ENCODE measurements at places on chromosomes 1 and 21.

DNA sequence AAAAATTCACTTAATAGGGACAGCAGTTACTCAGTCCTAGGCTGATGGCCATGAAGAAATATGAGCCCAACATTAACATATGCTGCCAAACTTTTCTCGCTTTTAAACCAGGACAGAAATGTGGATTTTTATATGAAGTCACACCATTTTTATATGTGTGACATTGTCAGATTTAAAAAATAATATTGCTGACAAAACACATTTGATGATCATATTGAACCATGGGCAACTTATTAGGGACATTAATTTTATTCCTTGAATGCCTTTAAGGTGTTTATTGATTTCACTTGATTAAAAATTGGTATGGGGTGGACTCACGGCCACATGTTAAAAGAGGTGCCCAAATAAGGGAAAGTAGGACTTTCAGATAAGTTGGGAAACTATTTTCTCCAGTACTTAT lies 58.6 kb downstream of the RPRD2 start:
- DNase-seq, result no peak

DNA sequence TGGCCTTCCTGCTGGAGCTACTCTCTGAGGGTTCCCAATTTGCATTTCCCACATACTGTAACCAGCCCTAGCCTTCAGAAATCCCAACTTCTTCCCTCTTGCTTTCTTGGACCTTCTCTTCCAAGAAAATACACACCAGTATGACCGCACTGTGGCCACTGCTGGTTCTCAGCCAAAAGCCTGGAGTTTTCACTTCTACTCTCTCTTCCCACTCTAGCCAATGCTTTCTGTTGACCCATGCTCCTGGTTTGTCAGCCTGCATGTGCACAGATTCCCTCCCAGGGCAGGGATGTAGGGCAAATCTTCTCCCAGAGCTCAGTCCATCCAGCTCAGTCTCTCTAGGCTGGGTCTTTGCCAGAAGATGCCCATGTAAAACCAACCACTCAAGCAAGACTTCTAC lies 664 bp downstream of the SLAMF1 start:
- DNase-seq, result no peak

GRCh38 chr1:3258386-3259003 lies 189.5 kb downstream of the PRDM16 start:
- no peak for DNase-seq

DNA sequence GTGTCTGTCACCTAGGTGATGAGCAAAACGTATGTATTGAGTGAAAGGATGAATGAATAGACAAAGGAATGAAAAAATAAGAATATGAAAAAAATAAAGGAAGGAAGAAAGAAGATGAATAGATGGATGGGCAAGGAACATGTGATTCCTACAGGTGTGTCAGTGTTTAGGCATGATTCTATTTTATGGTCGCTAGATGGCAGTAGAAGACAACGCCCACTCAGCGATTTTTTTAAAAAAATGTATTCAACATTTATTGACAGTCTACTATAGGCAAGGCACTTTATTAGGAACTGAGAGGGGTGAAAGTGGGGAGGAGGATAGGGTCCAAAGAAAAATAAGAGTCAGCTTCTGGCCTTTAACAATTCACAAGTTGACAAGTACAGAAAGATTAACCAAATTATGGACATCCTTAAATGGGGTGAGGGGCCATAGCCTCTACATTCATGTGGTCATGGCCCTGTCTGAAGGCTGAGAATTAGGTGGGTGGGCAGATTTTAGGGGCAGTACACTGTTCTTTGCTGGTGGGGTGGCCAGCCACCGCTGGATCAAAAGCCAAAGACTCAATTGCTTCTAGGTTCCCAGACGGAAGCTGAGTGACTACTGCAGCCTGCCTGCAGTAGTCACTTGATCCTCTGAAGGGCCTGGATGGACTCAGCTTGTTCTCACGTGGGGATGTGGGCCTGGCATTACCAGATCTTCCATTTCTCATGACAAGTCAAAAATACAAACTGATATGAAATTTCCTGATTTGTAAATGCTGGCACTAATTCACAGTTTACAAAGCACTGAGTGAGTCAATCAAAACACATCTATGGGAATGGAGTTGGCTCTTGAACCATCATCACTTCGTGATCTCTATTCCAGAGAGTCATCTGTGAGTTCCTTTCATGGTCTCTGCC lies 83.9 kb downstream of the FASLG start:
- DNase-seq, result no peak

DNA sequence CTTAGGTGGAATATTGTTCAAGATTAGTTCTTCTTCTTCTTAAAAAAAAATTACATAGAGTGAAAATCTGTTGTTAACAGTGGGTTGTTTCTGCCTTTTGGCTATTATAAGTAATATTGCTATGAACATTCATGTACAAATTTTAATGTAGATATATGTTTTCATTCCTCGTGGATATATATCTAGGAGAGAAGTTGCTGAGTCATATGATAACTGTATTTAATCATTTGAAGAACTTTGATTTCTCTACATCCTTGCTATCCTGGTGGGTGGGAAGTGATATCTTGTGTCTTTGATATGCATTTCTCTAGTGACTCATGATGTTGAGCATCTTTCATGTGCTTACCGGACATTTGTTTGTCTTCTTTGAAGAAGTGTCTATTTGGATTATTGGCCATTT lies 29.9 kb downstream of the MAST2 start:
- no peak for DNase-seq

- no peak for DNase-seq
Measured at GRCh38 chr1:234541286-234541975, 62.5 kb upstream of the TARBP1 start.

DNA sequence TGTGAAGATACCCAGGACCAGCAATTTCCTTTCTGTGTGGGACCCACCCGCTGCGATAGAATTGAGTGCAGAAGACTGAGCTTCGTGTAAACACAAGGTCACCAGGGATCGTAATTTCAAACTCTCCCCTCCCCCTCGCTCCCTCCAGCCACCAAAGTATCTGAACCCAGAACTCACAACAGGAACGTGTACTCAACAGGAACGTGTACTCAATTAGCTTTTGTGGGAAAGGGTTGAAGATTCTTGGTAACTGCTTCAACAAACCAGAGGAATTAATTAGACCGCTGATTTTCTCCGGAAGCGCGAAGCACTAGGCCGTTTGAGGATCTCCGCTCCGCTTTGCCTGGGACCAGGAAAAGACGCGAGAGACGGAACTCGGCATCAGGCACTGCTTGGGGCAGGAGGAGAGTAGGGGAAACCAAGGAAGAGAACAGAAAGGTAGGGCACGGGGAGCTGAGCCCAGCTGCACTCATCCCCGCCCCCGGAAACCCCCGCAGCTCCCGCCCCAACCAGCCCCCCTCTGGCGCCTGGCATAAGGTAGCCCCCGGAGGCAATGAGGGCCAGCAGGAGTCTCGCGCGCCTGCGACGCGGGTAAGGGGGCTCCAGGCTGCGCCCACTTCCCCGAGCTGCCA lies 453 bp downstream of the DRAM2 start:
- peak; percentile 12 for DNase-seq

DNA sequence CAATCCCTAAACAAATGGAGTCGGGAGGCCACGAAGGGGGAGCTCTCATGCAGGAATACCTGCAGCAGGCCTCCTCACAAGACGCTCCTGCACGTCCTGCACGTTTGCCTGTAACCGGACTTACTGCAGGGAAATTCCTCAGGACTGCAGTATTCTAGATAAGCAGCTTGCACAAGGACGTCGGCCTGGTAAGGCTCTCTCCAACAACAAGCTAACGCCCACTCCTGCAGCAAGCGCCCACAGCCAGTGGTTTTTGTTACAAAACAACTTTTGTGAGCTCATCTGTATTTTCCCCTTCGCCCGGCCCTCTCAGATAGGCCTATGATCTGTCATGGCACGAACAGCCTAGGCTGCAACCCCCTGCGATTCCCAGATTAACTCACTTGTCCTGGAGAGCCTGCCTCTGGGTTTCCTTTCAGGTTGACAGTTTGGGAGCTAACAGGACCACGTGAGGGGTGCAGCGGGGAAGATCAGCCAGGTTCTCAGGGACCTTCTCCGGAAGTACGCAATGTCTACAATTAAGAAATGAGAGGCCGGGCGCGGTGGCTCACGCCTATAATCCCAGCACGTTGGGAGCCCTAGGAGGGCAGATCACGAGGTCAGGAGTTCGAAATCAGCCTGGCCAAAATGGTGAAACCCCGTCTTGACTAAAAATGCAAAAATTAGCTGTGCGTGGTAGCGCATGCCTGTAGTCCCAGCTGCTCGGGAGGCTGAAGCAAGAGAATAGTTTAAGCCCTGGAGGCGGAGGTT lies 921 bp upstream of the MIB2 start:
- peak; percentile 21 for DNase-seq

GRCh38 chr1:211236633-211237320 lies 22.4 kb upstream of the RCOR3 start:
- DNase-seq, result no peak

GRCh38 chr1:171590022-171590421 lies 32.0 kb upstream of the MYOCOS start:
- DNase-seq, result no peak

- no peak for DNase-seq
Measured at GRCh38 chr1:38263438-38263837, 216.8 kb upstream of the POU3F1 start.

- DNase-seq, result no peak
Measured at GRCh38 chr1:206947255-206947654, 989 bp upstream of the PIGR start.

DNA sequence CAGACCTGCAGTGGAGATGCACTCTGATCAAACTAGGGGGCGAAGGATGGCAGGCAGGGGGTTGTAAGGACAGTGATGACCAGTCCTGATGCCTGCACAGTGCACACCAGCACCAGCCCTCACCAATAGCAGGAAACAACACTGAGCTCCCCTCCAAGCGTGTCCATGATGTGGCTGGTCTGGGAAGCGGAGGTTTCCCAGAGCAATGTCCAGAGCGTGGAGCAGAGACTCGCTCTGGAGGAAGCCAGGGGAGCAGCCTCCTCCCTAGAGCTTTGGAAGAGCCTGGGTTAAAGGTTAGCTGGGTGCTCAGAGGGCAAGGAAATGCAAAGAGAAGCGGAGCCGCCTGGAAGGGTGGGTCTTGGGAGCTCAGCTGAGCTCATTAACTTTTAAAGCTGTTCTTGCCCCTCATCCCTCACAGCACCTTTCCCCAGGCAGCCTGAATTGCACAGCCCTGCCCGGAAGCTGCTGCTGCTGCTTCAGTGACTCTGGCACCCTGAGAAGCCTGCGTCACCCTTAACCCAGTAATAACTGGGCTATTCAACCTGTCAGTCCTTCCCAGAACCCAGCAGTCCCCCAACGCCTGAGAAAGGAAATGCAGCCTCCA lies 162.2 kb upstream of the RAB4A start:
- DNase-seq, result no peak

DNA sequence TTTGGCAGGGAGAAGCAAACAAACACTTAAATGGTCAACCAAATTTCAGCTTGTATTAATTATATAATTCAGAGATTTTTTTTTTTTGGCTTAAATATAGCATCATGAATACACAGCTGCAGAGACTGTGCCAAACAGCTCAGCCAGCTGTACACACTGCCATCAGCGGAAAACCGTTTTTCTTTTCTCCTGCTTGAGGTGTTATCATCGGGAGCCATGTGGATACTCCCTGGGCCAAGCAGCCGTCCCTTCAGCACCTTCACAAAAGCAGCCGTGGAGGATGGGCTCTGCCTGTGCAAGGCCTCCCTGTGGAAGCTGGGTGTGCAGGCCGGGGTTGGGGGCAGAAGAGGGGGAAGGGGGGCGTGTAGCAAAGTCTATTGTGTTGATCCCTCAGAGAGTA lies 85.0 kb downstream of the NUF2 start:
- DNase-seq, result no peak

GRCh38 chr1:15736038-15736891 lies at the start of gene SLC25A34:
Gene SLC25A34, plus strand, starts transcription at chr1:15736258. Its CDS starts 228 bp downstream, at chr1:15736486.
- no peak for DNase-seq

DNA sequence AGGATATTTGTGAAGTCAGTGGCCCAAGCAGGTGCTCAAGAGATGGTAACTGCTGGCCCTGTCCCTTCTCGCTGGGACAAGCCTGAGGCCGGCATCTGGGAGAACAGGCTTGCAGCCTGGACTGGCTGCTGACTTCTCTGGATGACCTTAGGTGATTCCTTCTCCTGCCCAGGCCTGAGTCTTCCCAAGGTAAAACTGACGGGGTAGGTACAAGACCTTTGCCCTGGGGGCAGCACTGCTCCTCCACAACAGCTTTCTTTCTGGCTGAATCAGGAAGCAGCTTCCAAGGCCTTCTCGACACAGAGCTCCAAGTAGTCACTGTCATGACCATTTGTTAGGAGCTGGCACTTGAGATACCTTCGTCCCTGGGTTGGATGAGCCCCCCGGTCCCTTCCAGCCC lies 59.6 kb downstream of the DMRTB1 start:
- DNase-seq, result no peak

- DNase-seq, result no peak
Measured at GRCh38 chr1:230322421-230322756, 103.7 kb downstream of the PGBD5 start.

- DNase-seq, result no peak
Measured at GRCh38 chr1:180911640-180912191, 981 bp upstream of the KIAA1614 start.

DNA sequence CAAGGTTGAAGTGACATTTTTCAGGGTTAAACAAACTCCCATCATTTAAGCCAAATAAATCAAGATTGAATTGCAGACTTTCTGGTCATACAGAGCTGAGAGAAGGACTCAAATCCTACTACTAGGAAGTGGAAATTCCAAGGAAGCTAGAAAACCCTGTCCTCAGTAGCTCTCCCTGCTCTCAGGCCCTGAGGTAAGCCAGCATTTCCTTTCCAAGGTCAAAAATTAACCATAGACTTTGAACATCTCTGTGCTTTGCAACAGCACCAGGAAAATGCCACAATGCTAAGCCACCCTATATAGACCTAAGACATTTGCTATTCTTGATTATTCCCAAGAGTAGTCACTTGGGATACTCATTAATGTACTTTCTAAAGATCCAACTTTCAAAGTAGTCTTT lies 45.1 kb downstream of the LUZP1 start:
- DNase-seq, result no peak

GRCh38 chr1:199226163-199226562 lies 587.3 kb downstream of the PTPRC start:
- DNase-seq, result no peak

- DNase-seq, result no peak
Measured at GRCh38 chr1:78377356-78377928, 113.3 kb upstream of the PTGFR start.

GRCh38 chr1:248886237-248886895 lies 19.7 kb upstream of the PGBD2 start:
- no peak for DNase-seq

GRCh38 chr1:240503558-240503957 lies 108.4 kb downstream of the GREM2 start:
- no peak for DNase-seq

- no peak for DNase-seq
Measured at GRCh38 chr1:48803474-48803873, 26.8 kb upstream of the BEND5 start.

GRCh38 chr21:45542242-45542666 lies at the start of gene SLC19A1:
Gene SLC19A1, minus strand, starts transcription at chr21:45542440. Its CDS starts 4,481 bp downstream, at chr21:45537959.
- peak; percentile 64 for DNase-seq

GRCh38 chr1:46131093-46131492 lies 1.3 kb downstream of the PIK3R3 start:
- DNase-seq, result no peak

GRCh38 chr1:231192620-231193163 lies 30.8 kb downstream of the TRIM67 start:
- no peak for DNase-seq

Measured in stimulated activated CD4-positive, alpha-beta T cell treated with anti-CD3 and anti-CD28 coated beads, TNF-alpha, amount 100 ng/mL, for 1 hour (primary cell).